ENCODE measurements at places on chromosomes 13 and 19.

DNA sequence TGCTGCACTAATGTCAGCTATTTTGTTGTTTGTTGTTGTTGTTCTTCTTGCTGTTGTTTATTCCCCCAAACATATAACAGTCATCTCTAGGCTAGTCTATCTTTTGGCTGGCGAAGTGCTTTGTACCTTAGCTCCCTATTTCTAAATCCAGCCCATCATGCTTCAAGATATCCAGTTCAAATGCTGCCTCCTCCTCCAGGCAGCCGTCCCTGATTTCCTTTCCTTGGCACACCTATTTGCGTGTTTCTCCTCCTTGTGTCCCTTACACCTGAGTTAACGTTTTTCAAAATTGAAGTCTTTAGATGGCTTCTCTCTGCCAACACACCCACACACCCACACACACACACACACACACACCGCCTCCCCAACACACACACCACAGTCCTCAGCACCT is 25.5 kb downstream of the INSR start:
- no peak for DNase-seq

- no peak for DNase-seq
Observed at GRCh38 chr13:45004096-45004495, 14.8 kb downstream of the GPALPP1 start.

DNA sequence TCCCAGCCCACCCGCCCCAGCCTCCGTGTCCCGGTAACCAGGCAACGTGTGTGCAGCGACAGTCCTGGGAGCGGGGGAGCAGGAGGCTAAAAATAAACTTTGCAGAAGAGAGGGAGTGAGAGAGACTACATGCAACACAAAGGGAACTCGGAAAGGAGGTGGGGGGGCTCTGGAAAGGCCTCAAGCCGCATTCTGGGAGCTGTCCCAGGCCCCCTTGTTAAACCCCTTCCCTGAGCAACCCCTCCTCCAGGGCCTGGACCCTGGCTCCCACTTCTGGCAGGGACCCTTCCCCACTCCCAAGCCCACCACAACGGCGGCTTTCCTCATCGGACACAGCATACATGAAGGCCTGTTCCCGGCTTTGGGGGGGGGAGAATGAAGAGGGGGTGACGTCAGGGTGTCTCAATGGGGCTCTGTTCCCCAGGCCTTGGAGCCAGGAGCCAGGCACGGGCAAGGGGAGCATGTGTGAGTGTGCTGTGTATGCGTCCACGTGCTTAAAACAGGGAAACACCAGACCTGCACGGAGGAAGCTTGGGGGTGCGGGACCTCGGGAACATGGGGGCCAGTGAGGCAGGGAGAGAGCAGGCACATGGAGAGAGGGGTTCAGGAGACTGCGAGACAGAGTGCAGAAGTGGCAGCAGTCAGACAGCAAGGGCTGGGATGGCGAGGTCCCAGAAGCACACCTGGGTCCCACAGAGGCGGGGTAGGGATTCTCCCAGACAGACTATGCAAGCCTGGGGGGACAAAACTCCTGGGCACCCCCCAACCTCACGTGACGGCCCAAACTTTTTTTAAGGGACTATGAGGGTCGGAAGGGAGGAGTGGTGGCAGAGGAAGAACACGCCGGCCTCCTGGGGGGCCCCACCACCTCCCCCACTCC is 2.3 kb downstream of the ERF start:
- DNase-seq = no peak

- DNase-seq = no peak
Observed at GRCh38 chr13:59527500-59527899, 636.2 kb downstream of the DIAPH3 start.

GRCh38 chr13:88601949-88602348 is 930.8 kb downstream of the SLITRK5 start:
- DNase-seq = no peak

- DNase-seq = no peak
Observed at GRCh38 chr13:36163809-36164308, 32.7 kb upstream of the DCLK1 start.

DNA sequence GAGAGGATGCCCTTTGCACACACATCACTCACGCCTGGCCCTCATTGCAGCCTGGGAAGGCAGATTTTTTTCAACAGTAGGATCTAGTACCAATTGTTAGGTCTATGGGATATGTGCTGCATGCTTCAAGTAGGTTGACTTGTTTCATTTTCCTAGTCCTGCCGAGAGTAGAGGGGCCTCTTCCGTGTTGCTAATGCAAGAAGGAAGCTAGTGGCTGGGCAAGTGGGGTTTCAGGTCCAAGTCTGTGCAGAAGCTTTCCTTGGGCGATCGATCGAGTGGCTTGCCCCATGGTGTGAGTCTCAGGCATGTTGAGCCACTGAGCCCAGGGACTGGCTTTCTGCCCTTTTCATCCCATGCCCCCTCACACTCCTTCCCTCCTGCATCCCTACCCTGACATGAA is 13.7 kb downstream of the ILF3 start:
- no peak for DNase-seq

- no peak for DNase-seq
Observed at GRCh38 chr13:99955107-99955746, 16.3 kb downstream of the ZIC5 start.

DNA sequence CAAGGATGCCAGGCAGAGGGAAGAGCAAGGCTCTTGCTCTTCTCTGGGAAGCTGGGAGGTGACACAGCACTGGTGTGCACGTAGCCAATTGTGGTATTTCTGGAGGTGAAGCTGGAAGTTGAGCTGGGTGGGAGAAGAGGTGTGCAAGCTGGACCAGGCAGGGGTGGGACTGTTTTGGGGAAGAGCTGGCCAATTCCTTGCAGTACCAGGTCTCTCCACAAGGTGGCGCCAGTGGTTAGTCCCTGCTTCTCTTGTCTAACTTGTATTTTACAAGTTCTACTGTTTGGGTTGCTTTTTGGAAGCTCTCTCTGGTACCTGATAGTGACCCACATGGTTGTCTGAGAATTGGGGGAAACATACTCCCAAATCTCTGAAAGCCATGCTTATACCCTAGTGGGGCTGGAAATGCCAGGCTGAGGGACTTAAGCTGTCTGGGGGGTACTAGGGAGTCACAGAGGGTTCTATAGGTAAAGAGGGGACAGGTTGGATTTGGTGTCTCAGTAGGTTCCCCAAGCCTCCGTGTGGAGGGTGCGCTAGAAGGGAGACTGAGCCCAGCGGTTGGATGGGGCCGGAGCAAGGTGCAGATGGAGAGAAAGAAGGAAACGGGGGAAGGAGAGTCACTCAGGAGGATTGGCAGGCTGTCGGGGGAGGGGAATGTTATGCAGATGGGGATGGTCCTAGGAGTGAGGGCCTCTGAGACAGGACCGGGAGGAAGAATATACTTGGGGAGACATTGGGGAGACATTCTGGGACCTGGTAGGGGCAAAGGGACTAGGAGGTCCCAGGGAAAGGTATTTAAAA is 3.0 kb downstream of the HPN start:
- peak; percentile 42 for DNase-seq

DNA sequence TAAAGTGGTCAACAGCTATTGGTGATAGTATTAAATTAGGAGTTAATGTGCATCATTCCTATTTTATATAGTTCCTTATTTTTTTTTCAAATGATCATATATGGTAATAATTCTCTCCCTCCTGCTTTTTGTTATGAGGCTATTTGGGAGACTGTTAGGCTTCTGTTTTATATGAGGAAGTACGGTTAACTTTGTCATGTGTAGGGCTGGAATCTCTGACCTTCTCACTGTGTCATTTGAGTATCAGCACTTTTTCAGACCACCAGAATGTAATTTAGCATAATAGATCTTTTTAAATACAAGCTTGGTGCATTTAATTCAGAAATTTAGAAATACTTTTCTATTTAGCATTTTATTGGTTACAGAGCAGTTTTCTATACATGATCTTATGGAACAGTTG is 7.7 kb downstream of the DGKH start:
- DNase-seq = no peak

GRCh38 chr19:50567882-50568727 is at the start of gene LRRC4B:
TSS of gene LRRC4B (minus strand) at chr19:50568435. CDS start at chr19:50548838, 19,597 bp downstream.
- DNase-seq = no peak
